ENCODE measurements at places on chromosomes 13 and 19.

- DNase-seq = no peak
Measured at GRCh38 chr13:97211300-97211699, 10.8 kb upstream of the MBNL2 start.

GRCh38 chr13:43544631-43545030 lies 242.1 kb downstream of the ENOX1 start:
- no peak for DNase-seq

- DNase-seq = no peak
Measured at GRCh38 chr13:78241278-78241919, 322.8 kb upstream of the EDNRB start.

- no peak for DNase-seq
Measured at GRCh38 chr19:44857837-44858236, 11.7 kb downstream of the NECTIN2 start.

DNA sequence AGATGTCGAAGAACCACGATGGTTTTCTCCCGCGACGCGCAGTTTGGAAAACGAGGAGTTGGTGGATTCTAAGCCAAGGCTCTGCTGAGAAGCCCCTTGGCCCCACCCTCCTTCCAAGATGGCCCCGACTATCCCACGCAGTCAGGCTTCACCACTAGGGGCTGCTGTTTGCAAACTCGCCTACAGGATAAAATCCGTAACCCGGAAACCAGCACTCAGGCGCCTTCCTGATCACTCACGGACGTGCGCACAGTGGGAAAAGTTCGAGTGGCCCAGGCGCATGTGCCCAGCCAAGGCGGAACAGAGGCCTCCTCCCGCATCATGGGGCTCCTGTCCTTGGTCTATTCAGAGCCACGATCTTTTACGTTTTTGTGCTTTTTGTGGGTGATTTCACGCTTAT lies 19.2 kb upstream of the UQCR11 start:
- no peak for DNase-seq

DNA sequence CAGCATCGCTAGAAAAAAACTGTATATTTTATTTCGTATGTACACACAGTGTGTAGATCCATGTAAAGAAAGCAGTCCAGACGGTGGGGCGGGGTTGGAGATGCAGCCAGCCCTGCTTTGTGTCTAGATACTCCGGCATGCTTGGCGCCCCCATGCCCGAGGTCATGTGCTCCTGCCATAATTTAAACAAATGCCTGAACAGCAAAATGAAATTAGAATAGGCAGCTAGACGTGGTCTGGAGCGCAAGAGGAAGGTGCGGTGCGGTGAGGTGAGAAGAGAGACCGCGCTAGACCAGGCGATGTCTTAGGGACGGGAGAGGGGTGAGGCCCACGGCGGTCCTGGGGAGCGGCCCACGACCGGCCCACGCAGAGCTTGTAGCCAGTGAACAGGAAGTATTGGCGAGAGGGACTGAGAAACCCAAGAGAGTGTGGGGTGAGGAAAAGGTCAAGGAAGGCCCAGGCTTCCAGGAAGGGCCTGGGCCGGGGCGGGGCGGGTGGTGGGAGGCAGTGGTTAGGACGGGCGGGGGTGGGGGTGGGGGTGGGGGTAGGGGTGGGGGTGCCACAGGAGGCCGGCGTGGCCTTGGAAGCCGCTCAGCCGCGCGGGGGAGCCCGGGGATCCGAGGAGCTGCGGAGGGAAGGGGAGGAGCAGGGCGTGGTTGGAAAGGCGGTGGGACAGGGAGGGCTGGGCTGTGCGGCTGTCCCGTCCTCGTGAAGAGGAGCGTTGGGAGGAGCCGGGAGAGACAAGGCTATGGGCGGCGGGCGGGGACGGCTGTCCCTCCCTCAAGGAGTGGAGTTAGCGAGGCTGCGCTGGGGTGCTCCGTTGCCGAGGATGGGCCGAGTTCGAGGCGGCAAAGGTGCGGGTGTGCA lies 254.7 kb upstream of the SGCG start:
- DNase-seq = no peak

DNA sequence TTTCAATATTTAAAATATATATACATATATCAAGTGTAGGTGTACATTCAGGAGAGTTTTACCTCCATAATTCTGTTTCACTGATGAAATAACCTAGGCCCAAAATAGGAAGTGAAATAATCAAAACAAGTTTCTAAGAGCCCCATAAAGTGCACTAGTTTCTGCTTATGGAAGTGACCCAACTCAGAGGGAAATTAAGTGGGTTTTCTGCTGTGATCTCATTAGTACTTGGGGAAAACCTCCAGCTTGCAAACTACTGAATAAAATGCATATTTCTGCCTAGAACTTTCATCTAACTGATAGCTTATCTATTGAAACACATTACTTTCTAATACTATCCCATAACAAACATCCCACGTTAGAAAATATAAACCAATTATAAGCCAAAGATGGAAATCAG lies 45.4 kb upstream of the MIR17HG start:
- no peak for DNase-seq

GRCh38 chr13:32723987-32724386 lies 137.7 kb downstream of the PDS5B start:
- no peak for DNase-seq

DNA sequence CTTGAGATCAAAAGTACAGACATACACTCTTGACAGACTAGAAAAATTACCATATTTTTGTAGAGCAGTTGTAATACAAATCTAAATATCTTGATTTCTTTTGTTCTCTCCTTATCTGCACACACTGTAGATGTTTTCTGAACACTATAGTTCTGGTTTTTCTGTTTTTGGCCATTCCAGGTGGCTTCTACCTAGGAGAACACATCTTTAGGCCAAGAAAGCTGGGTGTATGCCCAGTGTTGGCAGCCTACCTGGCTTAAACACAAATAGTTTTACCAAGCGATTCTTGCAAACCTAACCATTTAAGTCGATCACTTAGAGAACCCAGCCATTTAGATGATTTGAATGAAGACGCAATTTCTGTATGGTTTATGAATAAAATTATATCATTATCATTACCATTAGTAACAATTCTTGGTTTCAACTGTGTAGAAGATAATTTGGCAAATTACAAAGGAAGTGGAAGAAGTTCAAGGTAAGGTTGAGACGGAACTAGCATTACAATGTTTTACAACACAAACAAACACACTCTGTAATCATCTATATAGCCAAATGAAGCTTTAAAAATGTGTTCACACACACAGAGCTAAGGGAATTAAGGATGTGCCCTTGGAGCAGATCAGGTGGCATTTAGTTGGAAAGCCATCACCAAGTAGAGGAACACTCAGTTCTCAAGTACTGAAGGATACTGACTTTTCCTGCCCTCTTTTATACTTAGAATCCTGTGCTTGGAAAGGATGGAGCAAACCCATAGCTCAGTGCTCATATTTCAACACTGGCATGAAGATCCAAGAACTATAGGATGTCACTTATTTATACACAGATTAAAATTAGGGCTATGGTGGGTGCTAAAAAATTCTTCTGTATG lies 36.2 kb downstream of the ERCC5 start:
- no peak for DNase-seq

DNA sequence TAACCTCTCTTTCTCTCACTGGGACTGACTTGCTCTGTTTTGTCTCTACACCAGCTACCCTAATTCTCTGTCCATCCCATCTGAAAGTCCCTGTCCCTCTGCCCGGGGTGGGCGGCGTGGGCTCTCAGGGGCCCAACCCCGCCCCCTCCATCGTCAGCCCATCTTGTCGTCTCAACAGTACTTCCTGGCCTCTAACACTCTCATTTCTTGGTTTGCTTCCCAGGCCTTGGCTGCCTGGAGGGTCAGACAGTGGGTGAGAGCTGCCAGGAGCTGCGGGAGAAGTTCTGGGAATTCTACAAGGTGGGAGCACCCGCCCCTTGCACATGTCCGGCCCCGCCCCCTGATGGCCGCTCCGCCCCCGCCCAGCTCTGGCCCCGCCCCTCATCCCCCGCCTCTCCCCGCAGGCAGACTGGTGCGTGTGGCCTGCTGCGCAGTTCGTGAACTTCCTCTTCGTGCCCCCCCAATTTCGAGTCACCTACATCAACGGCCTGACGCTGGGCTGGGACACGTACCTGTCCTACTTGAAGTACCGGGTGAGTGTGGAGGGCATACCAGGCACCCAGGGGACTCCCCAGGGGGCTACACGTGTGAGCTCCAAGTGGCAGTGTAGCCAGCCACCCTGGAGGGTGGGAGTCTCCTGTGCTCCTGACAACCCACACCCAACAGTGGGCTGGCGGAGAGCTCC lies 1.7 kb downstream of the MPV17L2 start:
- no peak for DNase-seq

GRCh38 chr19:3821156-3821555 lies 35.0 kb upstream of the MATK start:
- DNase-seq = no peak

GRCh38 chr19:6387372-6387771 lies 5.6 kb downstream of the GTF2F1 start:
- DNase-seq = no peak

GRCh38 chr19:16017138-16017490 lies 59.2 kb upstream of the TPM4 start:
- no peak for DNase-seq

GRCh38 chr13:94829185-94829836 lies 117.0 kb upstream of the SOX21 start:
- DNase-seq = no peak

- no peak for DNase-seq
Measured at GRCh38 chr19:52748336-52748950, 13.6 kb upstream of the ZNF611 start.

DNA sequence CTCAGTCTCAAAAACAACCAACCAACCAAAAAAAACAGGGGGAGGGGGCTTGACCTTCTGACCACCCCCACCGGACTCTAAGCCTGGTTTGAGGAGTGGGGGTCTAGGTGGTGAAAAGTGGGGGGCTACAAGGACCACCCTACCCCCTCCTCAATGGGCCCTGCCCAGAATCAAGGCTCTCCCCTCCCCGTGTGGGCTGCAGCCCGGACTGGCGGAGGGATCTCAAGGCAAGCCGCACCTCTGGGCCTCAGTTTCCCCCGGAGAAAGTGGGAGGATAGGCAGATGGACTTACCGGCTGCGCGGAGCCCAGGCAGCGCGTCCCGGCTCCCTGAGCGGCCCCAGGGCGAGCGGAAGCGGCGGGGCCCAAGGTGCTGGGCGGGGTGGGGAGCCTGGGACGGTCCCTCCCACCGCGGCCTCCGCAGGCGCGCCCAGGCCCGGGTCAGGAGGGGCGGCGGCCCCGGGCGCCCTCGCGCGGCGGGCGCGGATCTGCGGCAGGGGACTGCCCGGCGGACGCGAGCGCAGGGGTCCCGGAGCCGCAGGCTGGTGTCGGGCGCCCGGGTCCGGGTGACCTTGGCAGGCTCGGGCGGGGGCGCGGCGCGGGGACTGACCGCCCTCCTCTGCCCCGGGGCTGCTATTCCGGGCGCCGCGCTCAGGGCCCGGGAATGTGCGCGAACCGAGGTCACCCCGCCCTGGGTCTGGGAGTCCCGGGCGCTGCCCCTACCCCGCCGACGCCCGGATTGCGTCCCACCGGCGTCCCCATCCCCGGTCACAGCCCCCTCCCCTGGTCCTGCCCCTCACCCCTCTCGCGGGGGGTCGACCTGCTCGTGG lies at the start of gene ADAMTSL5:
Gene ADAMTSL5 (minus strand): TSS at position 349 of the 828 bp plus-strand sequence. CDS start 2,076 bp downstream, outside the sequence.
- no peak for DNase-seq

DNA sequence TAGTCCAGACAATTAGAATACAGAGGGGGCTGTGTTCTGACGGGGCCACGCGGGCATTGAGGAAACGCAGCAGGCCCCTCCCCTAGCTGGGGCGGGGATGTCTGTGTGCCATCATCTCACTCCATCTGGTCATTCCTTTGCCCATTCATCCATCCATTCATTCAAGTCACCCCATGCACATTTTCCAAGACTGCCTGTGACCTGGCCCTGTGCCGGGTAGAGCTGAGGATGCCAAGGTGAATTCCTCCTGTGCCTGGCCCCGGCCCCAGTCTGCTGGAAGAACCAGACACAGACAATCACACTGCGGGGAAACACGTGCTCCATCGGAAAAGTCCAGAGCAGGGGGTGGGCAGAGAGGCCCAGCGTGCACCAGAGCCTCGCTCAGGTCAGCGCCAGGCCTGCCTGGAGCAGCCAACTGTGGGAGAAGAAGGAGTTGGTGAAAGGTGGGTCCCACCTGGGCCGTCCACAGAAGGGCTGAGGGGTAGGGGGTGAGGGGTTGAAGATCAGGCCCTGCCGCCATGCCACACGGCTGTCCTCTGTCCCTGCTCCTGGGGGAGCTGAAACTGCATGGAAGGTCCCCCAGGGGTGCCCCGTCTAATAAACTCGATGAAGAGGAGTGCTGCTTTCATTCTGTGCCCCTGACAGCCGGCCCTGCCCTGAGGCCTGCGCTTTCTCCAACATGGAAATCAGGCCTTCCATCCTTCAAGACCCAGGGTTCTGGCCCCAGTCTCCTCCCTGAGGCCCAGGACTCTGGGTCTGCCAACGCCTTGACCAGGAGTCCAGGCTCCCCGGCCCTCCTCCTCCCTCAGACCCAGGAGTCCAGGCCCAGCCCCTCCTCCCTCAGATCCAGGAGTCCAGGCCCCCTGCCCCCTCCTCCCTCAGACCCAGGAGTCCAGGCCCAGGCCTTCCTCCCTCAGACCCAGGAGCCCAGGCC lies 1.6 kb upstream of the CACNG6 start:
- DNase-seq = no peak

DNA sequence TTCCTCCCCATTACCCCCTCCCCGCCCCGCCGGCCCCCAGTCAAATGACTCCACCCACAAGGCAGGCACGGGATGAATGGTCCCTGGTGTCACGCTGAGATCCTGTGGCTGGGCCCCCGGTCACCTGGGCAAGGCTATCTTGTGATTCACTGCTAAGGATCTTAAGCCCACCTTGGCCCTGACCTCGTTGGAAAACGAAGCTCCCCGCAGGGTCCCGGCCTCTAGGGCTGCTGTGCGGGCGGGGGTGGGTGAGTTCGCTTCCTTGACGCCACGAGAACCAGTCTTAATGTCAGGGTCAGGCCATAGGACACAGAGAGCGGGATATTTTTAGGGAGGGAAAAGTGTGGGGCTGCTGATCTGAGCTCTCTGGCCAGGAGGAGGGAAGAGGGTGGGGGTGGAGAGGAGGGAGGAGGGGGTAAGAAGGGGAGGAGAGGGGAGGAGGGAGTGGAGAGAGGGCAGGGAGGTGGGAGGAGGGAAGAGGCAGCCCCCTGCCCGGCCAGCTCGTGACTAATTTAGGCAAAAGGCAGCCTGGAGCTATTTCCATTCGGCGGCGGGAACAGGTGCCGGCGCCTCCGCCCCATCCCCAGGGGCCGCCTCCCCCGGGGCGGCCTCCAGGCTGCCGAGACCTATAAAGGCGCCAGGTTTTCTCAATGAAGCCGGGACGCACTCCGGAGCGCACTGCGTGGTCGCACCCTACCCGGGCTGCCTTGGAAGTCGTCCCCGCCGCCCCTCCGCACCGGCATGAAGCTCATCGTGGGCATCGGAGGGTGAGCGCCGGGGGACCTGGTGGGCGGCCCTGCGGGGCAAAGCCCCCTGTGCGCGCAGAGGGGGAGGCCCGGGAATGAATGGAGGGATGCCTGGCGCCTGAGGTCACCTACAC lies at the start of gene NMRK2:
Gene NMRK2 (plus strand): TSS at position 139 of the 880 bp plus-strand sequence. CDS start 603 bp downstream, at position 742.
- no peak for DNase-seq

- no peak for DNase-seq
Measured at GRCh38 chr13:39091586-39091985, 53.3 kb downstream of the NHLRC3 start.

Measured in GOT3 (cell line).